ENCODE measurements at places on chromosomes 4 and X. TPM values are rescaled to one million over a fixed set of nuclear protein-coding genes. Genes with fewer than 3 reads are reported as not detected.

DNA sequence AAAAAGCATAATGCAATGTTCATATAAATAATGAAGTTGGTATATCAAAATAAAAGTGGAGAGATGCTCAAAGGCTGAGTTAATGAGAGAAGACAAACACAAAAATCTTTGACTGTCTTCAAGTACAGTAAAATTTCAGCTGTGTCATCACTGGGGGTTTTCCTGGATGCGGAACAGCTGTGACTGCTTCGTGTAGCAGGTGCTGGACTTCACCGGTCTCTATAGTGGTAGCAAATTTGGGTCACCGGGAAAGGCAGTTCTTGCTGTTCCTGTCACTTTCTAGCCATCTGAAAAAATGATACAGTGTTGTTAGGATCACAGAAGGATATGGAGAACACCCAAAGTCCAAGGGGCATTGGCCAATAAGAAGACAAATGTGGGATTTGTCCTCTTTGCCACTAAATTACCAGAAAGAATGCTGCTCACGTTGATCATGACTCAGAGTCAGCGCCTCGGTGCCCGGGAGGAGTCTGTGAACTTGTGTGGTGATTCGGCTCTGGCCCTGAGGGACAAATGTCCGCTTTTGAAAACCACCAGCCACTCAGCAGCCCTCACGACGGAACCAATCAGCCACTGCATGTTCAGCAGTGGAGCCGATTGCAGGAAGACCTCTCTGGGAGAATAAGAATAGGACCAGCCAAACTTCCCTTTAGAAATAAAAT, 230.1 kb upstream of the FAT1 start:
- no peak for DNase-seq

GRCh38 chr4:147980586-147980985, 248.7 kb downstream of the ARHGAP10 start:
- DNase-seq, result no peak

DNA sequence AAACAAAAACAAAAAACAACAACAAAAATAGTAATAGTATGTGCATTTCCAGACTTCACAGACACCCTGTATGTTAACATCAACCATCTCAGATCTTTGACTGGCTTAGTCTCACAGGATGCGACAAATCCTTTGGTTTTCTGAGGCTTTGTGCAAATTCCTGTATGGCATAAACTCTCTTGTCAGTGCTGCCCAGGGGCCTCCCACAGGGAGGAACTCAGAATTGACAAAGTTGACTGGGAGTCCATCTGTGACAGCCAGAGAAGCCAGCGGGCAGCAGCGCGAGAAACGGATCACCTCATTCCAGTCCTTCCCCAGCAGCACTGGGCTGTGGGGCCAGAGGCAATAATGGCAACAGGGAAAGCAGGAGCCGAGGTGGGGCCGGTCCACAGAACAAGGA, 19.1 kb upstream of the DDX3X start:
- no peak for DNase-seq

GRCh38 chrX:7638078-7638710, 204.8 kb upstream of the VCX start:
- no peak for DNase-seq

DNA sequence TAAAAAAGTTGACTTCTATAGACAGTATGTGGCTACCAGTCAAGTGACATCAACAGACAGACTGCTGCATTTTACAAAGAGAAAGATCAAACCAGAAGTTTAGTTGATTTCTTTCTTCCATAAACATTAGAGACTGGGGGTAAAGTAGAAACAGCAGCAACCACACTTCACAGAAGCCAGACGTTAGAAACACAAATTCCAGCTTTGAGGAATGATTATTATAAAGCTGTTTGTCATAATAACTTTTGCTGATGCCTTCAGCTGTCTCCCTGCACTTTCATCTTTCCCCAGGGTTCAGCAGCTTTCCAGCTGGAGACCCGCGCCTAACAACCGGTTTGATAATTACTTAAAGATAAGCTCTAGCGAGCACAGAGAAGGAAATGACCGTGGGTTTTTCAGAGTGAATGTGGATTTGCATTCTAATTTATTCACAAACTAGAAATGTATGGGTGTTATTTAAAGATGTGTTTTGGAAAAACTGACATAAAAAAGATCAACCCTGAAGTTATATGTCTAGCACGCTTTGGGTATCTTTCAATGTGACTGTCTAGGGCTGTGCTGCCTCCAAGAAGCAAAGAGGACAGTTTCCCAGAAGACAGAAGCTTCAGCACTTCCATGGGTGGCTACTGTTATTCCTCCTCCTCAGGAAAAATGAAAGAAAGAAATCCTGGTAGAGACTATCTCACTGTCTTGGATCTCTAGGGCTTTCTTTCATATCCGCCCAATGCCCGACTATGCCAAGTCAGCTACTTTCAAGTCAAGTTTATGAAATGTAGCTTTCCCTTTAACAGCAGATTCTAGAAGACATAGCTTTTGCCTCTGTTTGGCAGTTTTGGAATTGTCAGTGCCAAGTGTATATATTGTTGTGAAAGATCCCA, 15.0 kb upstream of the ENAM start:
- peak; percentile 45 for DNase-seq

- peak; percentile 11 for DNase-seq
Observed at GRCh38 chr4:68874507-68874906, 58.7 kb downstream of the UGT2B10 start.

DNA sequence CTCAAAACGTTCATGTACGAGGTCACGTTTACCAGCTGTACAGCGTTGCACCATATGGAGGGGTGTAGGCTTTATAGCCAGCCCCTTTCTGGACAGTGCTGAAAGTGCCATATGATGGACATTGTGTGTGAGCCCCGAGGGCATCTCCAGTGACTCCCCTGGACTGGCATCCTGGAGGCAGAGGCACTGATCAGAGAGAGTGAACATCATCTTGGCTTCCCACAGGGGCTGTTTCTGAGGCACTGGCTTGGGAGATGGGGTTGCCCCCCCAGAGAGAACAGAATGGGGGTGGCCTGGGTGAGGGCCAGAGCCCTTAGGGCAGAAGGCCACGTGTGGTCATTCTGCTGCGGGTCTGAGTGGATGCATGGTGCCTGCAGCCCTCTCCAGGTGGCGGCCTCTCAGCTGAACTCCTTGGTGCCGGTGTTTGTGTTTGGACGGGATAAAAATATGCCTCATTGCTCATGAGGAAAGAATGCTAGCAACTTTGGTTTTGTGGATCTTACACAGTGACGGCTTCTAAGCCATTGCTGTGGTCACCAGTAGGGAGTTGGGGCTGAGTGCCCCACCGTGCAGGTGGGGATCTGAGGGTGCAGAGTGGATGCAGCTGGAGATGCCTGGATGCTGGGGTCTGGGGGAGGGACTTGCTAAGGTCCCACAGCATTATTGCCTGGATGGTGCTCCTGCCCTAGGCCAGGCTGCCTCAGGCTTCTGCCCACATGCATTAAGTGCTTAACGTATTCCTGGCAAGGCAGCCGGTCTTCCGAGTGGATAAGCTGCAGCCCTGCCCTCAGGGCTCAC, 3.4 kb downstream of the WFS1 start:
- DNase-seq, result peak; percentile 83

- no peak for DNase-seq
Observed at GRCh38 chrX:150028692-150029091, 90.4 kb upstream of the EOLA2 start.

GRCh38 chr4:14837860-14838259, 164.4 kb upstream of the CPEB2 start:
- no peak for DNase-seq

DNA sequence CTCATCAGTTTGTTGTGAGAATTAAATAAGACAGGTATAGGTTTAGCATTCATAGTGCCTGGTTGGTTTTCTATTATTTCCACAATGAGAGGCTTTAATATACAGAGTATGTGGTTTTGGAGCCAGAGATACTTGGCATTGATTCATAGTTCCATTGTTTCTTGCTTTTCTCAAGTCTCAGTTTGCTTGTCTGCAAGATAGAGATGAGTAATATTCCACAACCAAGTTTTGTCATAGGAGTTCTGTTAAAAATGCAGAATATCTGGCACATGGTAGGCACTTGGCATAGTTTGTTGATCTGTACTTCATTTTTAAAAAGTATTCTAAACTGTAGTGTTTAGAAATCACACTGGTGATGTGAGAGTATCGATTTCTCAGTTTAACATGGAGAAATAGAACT, 37.5 kb upstream of the EDA2R start:
- no peak for DNase-seq

GRCh38 chr4:39390603-39391002, 16.1 kb upstream of the KLB start:
- DNase-seq, result no peak

GRCh38 chr4:15244354-15244753, 183.5 kb upstream of the C1QTNF7 start:
- DNase-seq, result peak; percentile 54

DNA sequence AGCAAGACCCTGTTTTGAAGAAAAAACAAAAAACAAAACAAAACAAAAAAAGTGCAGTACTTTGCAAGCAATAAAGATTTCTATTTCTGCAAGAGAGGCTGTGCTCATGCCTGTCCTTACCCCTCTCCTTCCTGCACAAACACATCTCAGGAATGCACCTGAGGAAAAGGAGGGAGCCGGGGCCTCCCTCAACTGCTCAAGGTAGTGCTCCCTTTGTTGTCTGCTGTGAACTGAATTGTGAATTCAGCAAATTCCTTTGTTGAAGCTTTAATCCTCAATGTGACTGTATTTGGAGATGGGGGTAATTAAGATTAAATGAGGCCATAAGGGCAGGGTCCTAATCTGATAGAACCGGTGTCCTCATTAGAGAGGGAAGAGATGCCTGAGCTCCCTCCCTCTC, 13.9 kb downstream of the FTSJ1 start:
- no peak for DNase-seq

DNA sequence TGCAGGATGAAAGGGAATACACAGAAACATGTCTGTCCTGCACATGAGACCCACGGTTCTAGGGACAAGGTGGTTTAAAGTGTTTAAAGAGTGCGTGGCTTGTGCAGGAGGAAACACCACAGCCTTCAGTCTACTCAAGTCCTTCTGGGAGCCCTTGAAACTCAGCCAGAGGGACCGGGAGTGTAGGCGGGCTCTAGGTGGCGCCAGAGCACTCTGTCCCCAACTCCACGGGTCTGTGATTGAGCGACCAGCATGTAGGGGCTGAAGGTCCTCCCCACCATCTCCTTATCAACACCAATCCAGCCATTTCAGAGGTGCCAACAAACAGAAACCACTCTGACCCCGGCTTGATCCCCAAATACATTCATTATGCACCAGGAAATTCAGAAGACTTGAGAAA, 82.0 kb upstream of the CLDN34 start:
- peak; percentile 31 for DNase-seq

- no peak for DNase-seq
Observed at GRCh38 chr4:20431543-20431951, 179.8 kb downstream of the SLIT2 start.

- no peak for DNase-seq
Observed at GRCh38 chr4:2085496-2085901, 26.4 kb downstream of the NAT8L start.

GRCh38 chr4:183798301-183799253, 106.5 kb upstream of the STOX2 start:
- no peak for DNase-seq

GRCh38 chr4:148211533-148211932, 230.7 kb downstream of the NR3C2 start:
- DNase-seq, result no peak

- DNase-seq, result peak; percentile 26
Observed at GRCh38 chr4:145945431-145946155, 7.0 kb upstream of the ZNF827 start.

GRCh38 chr4:19947349-19947748, 304.4 kb upstream of the SLIT2 start:
- peak; percentile 63 for DNase-seq

DNA sequence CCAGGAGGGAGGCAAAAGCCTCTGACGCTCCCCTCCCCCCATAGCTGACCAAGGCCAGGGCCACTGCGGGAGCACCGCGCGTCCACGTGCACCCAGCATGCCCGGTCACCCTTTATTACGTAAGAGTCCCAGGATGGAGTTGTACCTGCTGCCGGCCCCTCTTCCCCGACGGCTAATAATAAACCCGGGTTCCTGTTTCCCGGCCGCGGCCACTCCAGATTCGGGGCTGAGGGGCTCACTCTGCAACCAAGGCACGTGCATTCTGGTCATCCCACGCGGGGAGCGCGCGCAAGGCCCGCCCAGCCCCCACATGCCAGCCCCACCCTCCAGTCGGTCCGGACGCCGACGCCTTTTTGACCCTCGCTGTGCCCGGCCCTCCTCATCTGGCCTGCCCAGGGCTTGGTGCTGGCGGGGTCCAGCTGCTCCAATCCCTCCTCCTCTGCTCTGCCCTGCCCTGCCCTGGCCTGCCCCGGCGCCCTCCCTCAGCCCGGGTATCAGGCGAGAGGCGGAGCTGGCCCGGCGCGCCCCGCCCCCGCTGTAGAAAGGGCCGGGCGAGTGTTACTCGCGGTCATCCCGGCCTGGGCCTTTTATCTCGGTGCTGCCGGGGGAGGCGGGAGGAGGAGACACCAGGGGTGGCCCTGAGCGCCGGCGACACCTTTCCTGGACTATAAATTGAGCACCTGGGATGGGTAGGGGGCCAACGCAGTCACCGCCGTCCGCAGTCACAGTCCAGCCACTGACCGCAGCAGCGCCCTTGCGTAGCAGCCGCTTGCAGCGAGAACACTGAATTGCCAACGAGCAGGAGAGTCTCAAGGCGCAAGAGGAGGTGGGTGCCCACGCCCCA, 2.6 kb downstream of the MID1IP1 start:
- peak; percentile 56 for DNase-seq

DNA sequence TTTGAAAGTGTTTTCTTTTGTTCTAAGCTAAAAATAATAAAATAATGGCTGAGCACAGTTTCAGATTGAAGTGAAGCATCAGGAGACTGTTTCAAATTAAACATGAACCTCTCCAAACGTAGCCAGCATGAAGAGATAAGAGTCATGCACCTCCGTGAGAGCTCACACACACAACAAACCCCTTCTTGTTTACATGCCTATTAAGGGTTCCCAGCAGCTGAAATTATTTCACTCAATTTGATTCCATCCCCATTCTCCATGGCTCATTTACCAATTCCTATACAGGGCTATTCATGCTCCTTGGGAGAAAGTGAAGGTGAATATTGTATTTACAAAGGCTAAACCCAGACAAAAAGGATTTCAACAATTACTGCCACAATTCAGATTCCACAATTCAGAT, 954.1 kb upstream of the INTU start:
- no peak for DNase-seq

DNA sequence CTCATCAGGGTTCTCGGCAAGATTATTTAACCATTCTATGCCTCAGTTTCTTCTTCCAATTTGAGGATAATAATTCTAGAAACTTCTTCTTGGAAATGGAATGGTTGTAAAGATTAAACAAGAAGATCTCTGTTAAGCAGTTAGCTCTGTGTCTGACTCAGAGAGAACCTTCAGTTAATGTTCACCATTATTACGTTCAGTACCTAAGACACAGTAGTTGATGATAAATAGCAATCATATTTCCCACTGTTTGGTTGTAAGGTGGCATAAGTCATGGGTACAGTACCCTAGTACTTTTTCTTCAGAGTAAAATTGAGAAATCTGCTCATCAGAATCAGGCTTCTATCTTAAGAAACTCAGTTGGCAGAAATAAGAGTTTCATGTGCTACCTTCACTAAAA, 366.5 kb upstream of the BOD1L1 start:
- DNase-seq, result peak; percentile 91

The MCTS1 gene
- total RNA-seq, result 66.7 TPM

The ARHGAP36 gene
- total RNA-seq, result 0.15 TPM

The RADX gene
- total RNA-seq, result 5.0 TPM

The PHEX gene
- 0.35 TPM for total RNA-seq

The ADD1 gene
- total RNA-seq, result 101 TPM

The FAM9B gene
- total RNA-seq, result not detected

The SPANXC gene
- not detected for total RNA-seq

The TIGD2 gene
- total RNA-seq, result 11.1 TPM

The TMEM150C gene
- total RNA-seq, result 0.52 TPM

The GABRG1 gene
- total RNA-seq, result not detected

The SSX2B gene
- total RNA-seq, result not detected

The DCHS2 gene
- not detected for total RNA-seq

The TLR3 gene
- total RNA-seq, result 17.5 TPM

The TMEM255A gene
- 0.30 TPM for total RNA-seq

The FOXR2 gene
- total RNA-seq, result not detected

All from renal cortical epithelial cell (primary cell).